ENCODE measurements at places on chromosomes 4 and X.

DNA sequence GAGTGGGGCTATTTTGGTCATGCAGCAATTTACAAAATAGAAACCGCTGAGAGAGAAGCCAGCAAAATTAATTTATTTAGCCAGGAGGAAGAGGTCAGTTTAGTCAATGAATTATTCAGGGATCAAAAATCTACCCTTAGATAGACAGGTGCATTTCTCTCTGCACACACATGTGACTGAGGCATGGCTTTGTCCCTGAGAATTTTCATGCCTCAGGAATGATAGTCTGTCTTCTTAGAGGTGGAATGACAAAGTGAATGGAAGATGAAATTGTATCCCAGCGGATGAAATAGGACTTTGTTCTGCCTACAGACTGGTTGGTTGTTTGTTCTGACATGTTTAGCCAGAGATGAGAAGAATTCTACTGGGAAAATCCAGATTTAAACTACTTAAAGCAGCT lies 46.0 kb downstream of the ANKRD50 start:
- no peak for DNase-seq

GRCh38 chr4:243426-243825 lies 61.8 kb downstream of the ZNF732 start:
- DNase-seq: no peak

DNA sequence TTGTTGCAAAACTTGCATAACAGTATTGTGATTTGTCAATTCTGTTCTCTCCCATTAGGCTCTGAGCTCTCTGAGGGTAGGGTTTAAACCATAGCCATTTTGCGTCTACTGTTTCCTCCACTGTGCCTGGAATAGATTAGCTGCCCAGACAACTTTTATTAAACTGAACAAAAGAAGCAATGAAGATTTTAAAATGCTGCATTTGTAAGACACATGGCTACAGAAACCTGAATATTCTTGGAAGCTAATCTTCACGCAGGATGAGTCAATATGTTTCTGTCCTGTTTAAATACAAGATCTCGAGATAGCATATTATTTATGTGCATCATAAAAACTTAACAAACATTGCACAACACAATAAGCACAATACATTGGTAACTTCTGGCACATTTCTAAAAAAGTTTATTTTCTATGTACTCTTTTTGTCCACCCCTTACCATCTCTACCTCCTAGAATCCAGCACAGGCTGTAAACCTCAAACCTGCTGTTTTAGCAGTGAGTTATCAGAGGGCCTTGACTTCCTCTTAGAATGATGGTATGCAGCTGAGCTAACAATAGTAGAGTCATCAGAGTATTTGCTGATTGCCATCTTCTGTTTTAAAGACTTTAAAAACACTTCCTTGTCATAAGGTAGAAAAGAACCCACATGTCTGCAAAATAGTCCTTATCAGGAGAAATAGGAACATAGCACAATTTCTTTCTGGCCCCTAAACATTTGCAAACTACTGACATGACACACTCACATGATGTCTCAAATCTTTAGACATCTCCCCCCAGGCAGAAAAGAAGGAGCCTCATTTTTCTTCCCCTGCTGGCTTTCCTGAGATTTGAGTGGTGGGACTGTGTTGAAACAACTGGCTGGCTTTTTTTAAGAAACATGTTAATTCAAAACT lies 10.6 kb upstream of the CCNG2 start:
- DNase-seq: no peak

- DNase-seq: no peak
Measured at GRCh38 chrX:14594521-14594920, 65.2 kb downstream of the GLRA2 start.

DNA sequence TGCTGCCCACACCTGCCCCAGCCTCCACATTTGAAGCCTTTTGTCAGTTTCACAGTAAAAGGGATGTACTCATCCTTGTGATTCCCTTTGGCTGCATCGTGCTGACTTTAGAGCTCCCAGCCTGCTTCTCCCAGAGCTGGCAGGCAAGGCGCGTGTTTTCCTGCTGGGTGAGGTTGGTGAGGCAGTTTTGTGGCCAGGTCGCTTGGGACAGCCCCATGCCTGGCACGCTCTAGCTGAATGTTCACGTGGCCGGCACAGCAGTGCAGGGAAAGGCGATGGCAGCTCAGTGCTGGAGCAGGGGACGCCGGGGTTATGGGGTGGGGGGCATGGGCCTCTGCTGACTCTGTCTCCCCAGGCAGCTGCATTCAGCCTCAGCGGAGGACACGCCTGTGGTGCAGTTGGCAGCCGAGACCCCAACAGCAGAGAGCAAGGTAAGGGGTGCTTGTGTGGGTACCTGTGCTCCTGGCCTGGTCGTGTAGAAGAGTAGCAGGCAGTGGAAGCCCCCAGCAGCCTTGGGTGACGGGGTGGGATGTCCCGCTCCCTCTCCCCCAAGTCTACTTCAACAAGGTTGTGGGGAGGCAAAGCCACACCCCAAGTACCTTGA lies 9.3 kb downstream of the TACC3 start:
- DNase-seq: no peak

All from GM20000 (cell line).